ENCODE measurements at places on chromosomes 6 and 20.

DNA sequence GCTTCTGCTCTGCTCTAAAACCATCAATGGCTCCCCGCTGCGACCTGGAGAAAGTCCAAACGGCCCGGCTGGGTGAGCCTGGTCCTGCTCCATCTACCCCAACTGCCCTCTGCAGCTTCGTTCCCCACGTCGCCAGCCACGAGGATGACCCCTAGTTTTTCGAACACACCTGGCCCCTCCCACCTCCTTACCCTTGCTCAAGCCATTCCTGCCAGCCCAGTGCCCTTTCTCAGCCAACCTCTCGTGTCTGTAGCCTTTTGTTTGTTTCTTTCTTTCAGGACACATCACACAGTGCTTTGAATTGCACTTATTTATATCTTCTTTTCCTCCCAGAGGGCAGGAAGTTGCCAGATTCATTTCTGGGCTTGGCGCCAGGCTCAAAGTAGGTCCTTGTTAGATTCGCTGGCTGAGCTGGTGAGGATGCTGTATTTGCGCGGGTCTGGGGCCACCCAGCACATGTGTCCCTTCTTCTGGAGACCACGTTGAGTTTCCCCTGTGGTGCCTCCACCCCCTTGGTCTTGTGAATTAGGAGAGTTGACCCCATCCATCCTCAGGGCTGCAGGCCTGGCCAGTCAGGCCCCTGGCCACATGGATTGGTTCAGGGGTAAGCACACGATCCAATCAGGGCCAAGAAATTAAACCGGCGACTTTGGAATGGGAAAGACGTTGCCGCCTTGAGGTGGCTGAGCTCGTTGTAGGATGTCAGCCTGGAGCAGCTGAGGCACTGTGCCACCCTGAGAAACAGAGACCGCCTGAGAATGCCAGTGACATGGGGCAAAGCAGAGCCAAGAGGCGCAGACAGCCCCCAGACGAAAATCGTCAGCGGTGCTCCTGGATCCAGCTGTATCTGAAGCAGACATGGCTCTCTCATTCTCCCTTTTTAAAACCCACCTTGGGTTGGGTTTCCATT, 156.0 kb downstream of the CEBPB start:
- DNase-seq = no peak

DNA sequence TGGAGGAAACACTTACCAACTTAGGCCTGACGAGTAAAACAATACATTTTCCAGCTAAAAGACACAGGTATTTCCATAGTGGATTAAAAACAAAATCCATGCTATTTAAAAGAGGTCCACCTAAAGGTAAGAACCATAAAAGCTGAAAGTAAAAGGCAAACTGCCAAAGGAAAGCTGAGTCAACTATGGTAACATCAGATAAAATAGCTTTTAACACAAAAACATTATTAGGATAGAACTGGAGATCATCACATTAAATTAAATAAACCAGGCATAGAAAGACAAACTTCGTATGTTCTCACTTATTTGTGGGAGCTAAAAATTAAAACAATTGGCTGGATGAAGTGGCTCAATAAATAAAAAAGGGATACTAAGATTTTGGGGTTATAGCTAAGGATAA, 166.8 kb upstream of the SLC22A16 start:
- no peak for DNase-seq

GRCh38 chr6:2517855-2518473, 232.8 kb downstream of the MYLK4 start:
- no peak for DNase-seq

DNA sequence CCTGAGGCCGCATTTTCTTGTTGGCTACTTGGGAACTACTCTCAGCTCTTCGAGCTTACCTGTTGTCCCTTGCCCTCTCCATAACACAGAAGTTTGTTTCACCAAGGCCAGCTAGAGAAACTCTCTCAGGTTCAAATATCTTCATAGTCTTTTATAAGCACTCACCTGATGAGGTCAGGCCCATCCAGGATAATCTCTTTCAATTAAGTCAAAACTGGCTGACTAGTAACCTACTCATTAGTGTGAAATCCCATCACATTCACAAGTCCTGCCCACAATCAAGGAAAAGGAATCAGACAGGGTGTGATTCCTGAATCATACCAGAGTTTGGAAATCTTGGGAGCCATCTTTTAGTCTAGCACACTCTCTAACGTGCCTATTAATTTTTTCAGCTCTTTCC, 195.2 kb upstream of the HS3ST5 start:
- DNase-seq = no peak

- no peak for DNase-seq
Observed at GRCh38 chr6:140956571-140957369, 1176.0 kb upstream of the GJE1 start.
